ENCODE measurements at places on chromosomes 4 and X. TPM values are rescaled to one million over a fixed set of nuclear protein-coding genes. Genes with fewer than 3 reads are reported as not detected.

The HELT gene
- total RNA-seq = not detected

The PABPC4L gene
- total RNA-seq = 0.72 TPM

The LINC00632 gene
- 6.4 TPM for total RNA-seq

The DMD gene
- total RNA-seq = 11.8 TPM

The PAGE2 gene
- total RNA-seq = not detected

The SPARCL1 gene
- total RNA-seq = not detected

The CPZ gene
- total RNA-seq = 0.56 TPM

The DMRTC1B gene
- total RNA-seq = not detected

The PDZD4 gene
- total RNA-seq = 0.28 TPM

The CD38 gene
- not detected for total RNA-seq

The ANOS1 gene
- total RNA-seq = under 0.01 TPM

The MAGEA8 gene
- total RNA-seq = not detected

The MAML3 gene
- 0.90 TPM for total RNA-seq

The COX7B2 gene
- total RNA-seq = not detected

The IDS gene
- 26.3 TPM for total RNA-seq

The RHOXF2B gene
- total RNA-seq = not detected

The NKX3-2 gene
- under 0.01 TPM for total RNA-seq

The PJA1 gene
- total RNA-seq = 26.7 TPM

The APELA gene
- total RNA-seq = not detected
